ENCODE measurements at places on chromosomes 2 and 18.
A peak's percentile ranks its signal among the peaks of the same experiment; 100 is the strongest.

- DNase-seq, result no peak
These were observed 13.1 kb downstream of the HS6ST1 start for GRCh38 chr2:128305555-128306080.

DNA sequence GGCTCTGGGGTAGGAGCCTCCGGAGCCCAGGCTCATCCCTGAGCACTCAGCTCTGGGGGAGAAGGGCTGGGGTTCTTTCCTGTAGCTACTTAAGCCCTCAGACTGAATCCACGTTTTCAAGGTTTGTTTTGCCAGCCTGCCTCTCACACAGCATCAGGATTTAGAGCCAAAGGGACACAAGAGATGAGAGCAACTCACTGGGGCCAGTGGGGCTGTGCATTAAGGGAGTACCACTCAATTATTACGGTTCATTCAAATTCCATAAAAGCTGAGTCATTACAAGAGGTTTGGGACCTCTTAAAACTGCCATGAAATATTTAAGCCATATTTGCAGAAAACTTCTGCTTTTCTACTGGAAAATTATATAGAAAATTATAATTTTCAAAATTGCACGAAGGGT is 17.1 kb upstream of the SNED1 start:
- no peak for DNase-seq

DNA sequence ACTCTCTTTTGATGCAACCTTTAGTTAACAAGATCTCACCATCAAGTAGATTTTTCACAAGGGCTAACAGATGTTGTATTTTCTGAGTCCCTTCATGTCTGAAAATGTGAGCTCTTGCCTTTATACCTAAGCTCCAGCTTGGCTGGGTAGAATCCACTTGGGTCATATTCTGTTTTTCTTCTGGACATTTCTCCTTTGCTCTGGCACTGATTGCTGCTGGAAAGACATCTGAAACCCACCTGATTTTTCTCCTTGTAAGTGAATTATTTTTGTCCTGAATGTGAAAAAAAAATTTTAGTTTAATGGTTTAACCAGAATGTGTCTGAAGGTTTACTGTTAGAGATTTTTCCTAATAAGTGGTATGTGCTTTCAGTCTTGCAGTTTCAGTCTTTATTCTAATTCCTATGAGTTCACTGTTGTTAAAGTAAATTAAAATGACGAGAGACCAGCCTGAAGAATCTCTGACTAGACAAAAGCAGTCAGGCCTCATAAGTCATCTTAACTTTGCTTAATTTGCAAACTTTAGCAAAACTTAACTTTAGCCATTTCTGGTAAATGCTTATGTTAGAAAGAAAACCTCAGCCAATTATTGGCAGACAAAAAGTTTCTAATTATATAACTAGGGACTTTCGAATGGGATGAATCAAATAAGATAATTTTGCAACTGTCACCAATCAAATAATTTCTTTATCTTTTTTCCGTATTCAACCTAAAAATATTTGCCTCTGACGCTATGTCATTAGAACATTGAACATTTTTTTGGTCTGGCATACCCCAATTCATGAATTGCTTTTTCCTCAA is 70.8 kb downstream of the ACAA2 start:
- no peak for DNase-seq

- no peak for DNase-seq
These were observed 170.1 kb downstream of the LAMA1 start for GRCh38 chr18:6947338-6948030.

- no peak for DNase-seq
These were observed 12.3 kb upstream of the ASNSD1 start for GRCh38 chr2:189648846-189649509.

GRCh38 chr2:47058003-47058931 is 96.8 kb downstream of the STPG4 start:
- no peak for DNase-seq

GRCh38 chr2:51071191-51071590 is 39.3 kb upstream of the NRXN1 start:
- DNase-seq, result no peak

DNA sequence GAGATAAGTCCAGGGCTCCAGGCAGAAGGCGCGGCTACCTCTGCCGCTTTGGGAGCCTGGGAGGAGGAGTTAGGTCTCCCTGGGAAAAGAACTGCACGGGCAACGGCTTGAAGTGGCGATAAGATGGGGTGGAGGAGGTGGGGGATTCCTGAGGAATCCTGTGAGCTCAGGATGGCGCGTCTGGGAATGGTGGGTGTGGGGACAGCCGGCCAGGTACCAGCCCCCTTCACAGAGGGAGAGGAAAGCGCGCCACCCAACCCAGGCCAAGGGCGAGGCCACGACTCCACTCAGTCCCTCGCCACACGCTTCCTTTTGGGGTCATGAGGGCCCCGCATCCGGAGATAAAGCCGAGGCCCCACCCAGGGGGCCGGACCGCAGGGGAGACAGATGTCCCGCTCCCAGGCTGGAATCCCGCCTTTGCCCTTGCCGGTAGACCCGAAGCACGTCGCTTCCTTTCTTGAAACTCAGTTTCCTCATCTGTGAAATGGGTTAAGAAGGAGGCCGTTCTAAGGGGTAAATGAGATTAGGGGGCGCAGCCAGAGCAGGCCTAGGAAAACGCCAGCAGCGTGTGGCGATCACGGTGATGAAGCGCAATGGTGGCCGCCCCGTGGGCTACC is 1.7 kb upstream of the CTDSP1 start:
- DNase-seq, result peak; percentile 34

DNA sequence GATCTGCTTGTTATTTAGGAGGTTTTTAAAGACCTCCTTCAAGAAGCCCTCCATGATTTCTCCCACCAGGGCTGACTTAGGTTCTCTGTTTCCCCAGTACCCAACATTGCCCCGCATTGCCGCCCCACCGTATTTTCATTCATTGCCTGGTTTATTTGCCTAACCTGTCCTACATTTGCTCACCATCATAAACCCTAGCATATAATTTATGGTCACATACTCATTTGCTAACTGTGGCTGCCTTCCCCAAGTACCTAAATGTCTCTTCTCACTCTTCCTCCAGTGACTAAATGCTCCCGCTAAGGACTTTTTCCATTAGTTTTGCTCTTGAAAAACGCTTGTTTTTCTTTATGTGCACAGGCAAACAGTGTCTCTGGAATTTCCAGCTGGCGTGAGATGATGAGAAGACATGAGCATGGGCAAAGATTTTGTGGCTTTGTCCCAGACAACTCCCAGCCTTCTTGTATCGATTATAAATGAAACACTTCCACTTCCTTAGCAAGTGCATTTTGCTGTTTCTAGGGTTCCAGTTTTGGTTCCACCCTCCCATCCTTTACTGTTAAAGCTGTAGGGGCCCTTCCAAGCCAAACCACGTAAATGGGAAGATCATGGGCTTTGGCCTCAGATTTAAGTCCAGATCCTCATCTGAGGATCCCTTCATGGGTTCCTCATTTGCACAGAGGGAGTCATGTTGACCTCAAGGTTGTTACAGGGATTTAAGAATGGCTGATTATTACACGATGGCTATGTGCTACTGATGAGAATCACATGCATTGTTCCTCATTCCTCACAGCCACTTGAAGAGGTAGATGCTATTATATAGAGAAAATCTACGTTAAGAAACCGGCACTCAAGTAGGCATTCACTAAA is 21.0 kb upstream of the ARMC9 start:
- DNase-seq, result no peak

- DNase-seq, result no peak
These were observed 474.2 kb upstream of the MYT1L start for GRCh38 chr2:2805263-2805662.

DNA sequence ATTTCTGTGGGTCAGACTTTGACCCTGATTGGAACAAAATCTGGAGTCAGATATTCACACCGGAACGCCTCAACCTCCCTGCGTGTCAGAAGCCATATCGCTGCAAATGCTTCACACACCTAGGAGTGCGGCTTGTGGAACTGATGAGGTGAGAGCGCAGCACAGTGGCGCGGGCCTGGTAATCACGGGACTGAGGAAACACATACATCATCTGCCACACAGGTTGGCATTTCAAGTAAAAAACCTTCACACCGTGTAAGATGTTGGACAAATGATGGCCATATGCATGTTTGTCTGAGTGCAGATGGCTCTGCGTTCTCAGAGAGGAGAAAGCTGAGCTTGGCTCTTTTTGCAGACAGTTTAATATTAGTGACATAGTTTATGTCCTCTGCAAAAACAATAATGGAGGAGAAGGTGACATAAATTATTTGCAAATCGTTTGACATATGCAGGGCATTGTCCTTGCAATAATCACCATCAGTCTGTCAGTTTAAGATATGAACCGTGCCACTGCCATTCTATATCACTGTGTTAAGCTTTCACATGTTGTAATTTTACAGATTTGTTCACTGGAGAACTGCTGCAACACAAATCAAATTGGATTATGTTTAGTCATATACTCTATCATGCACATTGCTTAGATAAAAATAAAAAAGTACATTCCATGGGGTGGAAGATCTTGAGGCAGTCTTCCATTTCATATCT is 101.4 kb downstream of the MTX2 start:
- DNase-seq, result no peak

DNA sequence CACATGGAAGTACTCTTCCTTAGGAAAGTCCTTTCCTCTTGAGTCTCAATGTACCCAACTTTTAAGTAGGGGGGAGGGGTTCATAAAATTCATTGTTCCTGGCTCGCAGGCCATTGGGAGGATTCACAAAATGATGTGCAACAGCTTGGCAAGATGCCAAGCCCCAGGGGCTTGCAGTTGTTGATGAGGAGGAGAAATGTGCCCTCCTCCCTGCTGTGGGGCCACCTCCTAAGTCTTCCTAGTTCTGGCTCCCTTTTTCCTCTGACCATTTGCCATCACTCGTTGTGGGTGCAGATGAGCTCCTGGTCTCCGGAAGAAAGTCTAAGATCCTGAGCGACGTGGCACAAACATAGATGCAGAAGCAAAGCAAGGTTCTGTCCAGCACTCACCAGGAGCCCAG is 435.4 kb downstream of the EIPR1 start:
- DNase-seq, result no peak

GRCh38 chr2:5234563-5234962 is 457.6 kb upstream of the SOX11 start:
- DNase-seq, result no peak

DNA sequence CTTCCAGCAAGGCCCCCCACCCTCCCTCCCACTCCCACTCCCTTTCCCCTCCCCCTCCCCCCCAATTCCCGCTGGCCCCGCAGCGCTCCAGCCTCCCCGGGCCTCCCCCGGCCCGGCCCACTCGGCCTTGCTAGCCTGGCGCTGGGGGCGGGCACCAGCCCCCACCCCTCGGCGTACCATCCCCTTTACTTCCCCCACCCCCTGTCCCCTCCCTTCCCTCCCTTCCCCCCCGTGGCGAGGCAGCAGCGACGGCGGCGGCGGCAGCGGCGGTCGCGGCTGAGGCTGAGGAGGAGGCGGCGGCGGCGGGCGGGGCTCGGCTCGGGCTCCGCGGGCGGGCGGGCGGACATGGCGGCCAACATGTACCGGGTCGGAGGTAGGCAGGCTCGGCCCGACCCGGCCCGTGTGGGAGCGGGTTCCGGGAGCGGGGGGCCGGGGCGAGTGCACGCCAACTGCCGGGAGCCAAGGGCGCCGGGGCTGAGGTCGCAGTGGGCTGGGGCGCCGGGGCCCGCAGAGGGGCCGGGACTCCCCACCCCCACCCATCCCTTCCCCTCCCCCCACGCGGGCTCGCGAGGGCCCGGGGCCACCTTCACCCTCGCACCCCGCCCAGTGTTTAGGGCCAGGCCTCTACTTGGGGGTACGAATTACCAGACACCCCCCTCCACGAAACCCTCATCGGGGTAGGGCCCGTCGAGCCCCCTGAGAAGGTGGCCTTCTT is at the start of gene MTA3:
Gene MTA3 (plus strand): TSS at position 232 of the 715 bp plus-strand sequence. CDS start 114 bp downstream, at position 346.
- peak; percentile 41 for DNase-seq

DNA sequence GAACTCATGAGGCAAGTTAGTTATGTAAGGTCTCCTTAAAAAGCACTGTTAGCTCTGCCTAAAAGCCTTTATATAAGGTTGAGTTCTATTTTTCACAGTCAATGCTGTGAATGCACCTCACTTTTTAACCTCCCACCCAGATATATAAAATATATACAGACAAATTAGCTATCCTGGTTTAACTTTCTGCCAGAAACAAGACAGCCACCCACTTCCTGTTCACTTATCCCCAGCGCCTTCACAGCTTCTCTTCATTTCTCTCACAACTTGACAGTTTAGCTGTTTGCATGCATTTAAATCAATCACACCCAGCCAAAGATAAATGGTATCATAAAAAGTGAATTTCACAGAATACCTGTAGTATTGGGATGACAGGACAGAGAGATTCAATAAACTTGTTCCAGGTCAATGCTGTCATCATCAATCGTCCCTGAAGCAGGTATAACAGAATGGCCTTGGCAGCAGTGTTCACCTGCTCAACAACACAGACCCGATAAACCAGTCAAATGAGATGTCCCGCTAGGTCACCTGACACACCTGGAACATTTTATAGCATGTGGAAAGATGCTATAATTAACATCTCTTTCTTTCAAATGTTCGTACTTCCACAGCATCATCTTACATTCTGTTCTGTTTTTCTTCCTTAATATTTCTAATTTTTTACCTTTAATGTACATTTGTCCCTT is 55.7 kb downstream of the RTTN start:
- DNase-seq, result no peak

DNA sequence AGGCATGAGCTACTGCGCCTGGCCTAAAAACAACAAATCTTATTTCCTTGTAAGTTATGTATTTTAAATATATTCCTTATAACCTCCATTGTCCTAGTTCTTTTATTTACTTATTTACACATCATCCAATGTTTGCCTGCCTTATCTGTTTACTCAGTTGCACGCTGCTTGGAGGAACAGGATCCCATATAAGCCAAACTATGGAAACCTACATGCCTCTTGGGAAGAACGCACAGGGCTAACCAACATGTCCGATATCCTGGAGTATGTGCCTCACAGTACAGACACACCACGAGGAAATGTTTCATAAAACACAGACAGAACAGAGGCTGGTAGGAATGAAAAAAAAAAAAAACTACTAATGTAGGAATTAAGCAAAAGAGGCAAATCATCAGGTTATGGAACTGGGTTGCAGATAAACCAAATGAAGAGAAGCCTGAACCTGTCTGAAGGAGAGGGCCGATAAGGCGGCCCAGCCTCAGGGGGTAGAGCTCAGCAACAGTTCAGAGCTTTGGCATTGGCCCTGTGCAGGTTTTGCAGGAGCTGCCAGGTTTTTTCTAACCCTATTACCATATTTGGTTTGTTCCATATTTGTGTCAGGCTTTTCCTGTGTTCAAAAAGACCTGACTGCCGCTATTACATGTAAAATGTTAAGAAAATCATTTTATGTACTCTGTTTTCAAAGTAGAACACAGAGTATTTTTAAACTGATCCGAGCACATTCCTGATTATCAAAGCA is 19.9 kb upstream of the SP3 start:
- DNase-seq, result no peak

GRCh38 chr2:209511637-209512036 is 87.8 kb downstream of the MAP2 start:
- no peak for DNase-seq

DNA sequence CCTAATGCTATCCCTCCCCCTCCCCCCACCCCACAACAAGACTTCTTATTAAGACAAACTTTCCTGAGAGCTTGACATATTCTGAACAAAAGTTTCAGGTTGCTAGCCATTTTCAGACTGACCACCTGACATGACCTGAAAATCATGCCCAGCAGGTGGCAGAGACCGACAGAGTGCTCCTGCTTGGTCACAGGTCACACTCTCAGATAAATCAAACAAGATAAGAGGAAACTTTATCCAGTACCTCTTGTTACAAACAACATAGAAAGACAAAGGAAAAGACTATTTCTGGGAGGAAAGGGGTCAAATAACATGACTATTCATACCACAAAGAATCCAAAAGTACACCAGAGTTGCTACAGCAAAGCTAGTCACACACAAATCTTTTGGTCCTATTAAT is 107.4 kb downstream of the TMEM200C start:
- no peak for DNase-seq

GRCh38 chr2:154963511-154963910 is 265.0 kb downstream of the KCNJ3 start:
- DNase-seq, result no peak

Measured in stimulated activated CD8-positive, alpha-beta memory T cell treated with anti-CD3 and anti-CD28 coated beads, Interleukin-4, amount 100 ng/mL, for 1 hour (primary cell).